ENCODE measurements at places on chromosomes 3 and 15.

- no peak for DNase-seq
These were observed 46.0 kb upstream of the PLXNA1 start for GRCh38 chr3:126936853-126937425.

DNA sequence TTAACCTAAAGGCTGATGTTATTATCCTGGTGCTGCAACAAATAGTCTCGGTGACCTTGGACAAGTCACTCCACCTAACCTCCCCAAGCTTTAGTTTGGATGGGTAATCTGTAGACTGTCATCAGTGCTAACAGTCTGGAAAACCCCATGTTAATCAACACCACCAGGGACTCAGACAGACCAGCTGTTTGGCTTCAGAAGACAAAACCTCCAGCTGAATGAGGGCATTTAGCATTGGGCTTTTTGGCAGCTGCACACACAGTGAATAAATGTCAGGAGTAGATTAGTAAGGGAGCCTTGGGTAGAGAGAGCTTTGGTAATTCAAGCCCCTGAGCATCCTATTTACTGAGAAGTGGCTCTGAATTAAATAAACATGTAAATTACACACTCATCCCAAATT, 24.9 kb upstream of the C3orf80 start:
- DNase-seq, result no peak

DNA sequence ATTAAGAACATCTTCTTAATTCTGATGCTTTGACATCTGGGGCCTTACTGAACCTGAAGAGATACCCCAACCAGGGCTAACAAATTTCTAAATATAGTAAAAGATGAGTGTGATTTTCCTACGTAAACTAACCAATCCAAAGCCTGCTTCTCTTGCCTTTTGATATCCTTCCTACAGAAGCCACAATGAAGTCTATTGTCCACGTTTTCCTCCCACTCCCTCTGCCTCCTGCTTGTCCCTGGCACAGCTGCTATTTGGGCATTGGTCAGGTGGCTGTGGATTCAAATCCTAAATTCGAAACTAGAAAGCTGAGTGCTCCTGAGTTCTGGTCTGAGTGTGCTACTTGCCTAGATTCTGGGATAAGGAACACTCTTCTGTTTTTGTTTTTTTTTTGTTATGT, 17.4 kb upstream of the MKRN3 start:
- no peak for DNase-seq

DNA sequence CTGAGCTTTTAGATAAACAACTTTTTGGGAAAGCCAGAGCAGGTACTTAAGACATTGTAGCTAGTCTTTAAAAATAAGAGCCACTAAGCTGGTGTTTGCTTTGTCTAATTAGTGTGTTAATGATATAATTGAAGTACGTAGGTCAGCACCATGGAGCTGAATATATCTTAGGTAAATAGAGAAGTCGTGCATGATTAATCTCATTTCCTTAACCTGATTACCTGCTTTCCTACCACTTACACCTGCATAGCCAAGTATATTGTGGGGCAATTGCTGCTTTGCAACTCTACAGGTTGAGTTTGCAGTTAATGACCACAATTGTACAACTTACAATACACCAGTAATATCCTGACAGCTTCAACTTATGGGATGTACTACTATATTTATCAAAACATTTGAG, 17.6 kb upstream of the TOPAZ1 start:
- DNase-seq, result no peak

GRCh38 chr3:3509665-3510064, 289.6 kb upstream of the LRRN1 start:
- DNase-seq, result no peak

- DNase-seq, result no peak
These were observed 80.6 kb downstream of the ULK4 start for GRCh38 chr3:41881233-41881821.

DNA sequence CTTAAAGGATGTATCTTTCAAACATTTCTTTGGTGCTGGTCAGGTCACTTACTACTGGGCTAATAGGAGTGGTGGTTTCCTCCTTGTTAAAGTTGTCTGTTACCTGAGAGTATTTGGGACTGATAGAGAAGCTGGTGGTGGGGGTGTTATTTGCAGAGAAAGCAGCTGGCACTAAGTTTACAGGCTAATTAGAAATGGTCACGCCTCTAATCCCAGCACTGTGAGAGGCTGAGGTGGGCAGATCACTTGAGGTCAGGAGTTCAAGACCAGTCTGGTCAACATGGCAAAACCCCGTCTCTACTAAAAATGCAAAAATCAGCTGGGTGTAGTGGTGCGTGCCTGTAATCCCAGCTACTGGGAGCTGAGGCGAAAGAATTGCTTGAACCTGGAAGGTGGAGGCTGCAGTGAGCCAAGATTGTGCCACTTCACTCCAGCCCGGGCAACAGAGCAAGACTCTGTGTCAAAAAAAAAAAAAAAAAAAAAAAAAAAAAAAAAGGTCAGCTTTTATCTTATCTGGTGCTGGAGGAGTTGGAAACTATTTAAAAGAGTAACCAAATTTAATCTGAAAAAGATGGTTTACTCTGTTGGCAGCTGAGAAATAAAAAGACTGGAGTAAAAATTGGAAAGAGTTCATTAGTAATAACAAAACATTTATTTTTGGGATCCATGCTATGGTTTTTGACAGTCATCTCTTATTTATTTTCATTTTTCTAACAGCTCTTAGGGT, 332.6 kb downstream of the PTPRG start:
- DNase-seq, result no peak

DNA sequence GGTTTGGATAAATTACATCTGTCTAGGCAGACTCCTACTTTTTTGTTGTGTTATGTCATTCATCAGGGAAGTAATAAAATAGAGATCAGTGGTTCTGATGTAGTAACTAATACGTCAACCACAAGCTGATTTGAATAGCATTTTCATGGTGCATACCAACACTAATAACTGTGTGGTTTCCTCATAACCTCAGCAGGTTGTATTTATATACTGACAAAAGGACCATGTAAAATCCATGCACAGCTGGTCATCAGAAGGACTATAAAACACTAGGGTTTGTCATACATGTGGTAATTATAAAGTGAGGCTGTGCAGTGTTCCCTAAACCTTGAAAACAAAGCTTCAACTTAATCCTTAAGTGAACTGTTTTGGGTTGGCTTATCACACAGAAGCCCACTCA, 216.8 kb upstream of the RBMS3 start:
- no peak for DNase-seq

- no peak for DNase-seq
These were observed 950 bp upstream of the CNTN4 start for GRCh38 chr3:2097641-2098191.

DNA sequence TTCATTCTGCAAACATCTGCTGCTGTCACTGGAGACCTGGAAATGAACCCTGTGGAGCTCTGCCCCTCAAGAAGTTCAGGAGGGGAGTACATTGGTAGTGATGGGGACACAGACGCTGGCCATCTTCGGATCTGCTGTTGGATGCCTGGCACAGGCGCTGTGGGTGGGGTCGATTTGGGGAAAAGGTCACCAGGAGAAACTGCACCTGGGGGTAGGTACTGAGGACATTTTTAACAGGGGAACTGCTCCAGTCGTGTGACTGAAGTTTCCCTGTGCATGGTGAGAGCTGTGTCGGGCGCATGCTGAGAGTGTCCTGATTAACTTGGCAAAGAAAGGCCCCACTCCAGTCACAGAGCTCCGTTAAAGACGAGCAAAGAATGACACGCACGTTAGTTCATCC, 3.4 kb downstream of the UROC1 start:
- DNase-seq, result no peak

- no peak for DNase-seq
These were observed 155.9 kb upstream of the ICE2 start for GRCh38 chr15:60634815-60635214.

GRCh38 chr3:16300881-16301359, 35.9 kb downstream of the OXNAD1 start:
- DNase-seq, result no peak

DNA sequence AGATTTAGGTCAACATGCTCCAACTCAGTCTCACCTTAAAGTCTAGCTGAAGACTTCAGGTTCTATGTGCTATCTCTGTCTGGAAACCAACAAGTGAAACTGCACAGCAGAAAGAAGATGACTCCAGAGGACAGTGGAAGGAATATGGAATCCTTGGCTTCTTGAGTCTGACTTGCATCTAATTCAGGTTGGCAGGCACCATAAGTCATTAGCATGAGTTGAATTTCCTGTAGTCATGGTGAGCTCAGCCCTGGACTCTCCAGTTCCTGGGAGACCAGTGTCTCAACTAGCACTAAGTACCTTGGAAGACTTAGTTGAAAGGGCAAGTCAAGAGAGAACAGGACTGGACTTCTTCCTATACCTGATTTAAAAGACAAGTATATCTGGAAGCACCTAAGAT, 129.7 kb downstream of the DTWD1 start:
- no peak for DNase-seq

DNA sequence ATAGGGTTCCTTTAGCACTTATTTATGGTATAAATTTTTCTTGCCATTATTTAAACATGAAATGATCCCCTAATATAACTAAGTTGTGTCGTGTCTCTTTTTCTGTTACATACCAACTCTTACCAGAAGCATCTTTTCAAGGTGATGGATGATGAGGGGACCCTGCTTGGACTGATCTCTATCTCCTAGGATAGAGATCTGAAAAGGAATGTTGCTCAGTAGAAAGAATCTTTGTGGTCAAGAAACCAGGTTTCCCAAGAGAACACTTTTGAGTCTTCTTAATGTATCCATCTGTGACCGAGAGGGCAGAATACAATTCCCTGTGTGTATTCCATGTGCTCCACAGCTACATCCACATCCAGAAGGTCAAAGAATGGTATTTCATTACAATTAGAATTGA, 409.7 kb downstream of the MAGI1 start:
- DNase-seq, result no peak

DNA sequence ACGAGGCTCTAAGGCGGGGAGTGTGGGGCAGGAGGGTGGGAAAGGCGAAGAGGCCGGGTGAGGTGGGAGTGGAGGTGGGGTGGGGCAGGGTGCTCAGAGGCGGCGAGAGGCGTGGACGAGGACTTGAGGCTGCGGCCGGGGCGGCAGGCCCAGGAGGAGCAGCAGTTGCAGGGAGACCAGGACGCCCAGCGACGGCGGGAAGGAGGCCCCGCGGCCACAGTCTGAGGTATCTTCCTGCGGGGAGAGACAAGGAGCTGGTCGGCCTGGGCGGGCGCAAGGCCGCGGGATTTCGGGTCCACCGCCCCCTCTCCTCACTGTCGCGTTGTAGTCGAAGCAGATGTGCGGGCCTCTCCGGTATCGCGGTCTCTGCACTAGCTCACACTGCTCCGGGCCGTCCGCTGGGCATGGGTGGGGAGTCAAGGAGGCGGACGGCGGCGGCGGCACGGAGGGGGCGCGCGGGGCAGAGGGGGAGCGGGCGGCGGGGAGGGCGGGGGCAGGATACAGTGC, 5.3 kb upstream of the TMEM115 start:
- DNase-seq, result no peak

- DNase-seq, result no peak
These were observed 65.1 kb downstream of the GOLIM4 start for GRCh38 chr3:168030577-168030976.

DNA sequence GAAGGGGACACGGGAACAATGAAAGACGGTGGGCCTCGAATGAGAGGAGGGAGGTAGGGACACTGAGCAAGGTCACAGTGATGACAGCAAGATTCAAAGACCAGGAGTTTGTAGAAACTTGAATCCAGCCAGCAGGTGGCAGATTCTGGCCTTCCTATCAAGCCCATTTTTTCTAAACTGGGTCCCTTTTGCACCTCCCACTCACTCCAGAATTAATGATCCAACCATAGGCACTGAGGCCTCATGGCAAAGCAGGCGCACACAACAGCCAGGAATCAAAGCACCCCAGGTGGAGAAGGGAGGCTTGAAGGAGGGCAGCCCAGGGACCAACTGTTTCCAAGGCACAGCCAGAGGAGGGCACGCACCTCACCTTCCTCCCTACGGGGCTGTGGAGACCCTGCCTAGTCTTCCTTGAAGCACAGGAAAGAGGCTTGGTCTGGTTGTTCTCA, 90.2 kb downstream of the ANP32A start:
- peak; percentile 35 for DNase-seq

DNA sequence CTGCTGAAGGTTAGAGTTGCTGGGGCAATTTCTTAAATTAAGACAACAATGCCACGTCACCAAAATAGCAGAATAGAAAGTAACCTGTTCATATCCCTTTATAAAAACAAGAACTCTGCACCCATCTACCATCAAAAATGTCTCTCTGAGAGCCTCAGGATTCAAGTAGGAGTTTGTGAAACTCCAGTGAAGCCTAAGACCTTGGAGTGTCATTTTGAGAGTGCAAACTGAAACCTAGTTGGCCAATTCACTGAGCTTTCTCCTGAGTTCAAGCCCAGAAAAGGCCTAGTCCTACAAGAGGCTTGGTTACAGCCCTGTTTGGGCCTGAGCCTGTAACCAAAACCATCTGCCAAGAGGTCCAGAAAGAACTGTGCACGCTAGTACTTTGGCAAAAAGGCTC, 335.1 kb downstream of the EFHB start:
- no peak for DNase-seq

DNA sequence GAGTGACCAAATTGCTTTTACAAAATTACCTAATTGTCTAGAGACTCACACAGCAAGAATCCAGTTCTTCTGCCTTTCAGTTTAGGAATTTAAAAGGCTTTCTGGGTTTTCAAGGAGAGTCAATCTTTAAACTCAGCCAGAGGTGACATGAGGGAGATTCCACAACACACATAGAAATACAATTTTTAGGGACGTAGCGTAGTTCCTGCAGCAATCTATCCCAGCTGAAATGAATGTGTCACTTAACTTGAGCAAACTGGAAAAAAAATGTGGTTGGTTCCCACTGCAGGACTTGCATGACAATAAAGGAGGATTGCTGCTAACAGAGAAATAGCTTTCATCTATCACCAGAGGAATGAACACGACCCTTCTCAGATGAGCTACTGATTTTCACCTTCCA, 269.7 kb downstream of the OTOL1 start:
- DNase-seq, result no peak

- DNase-seq, result no peak
These were observed 576.7 kb downstream of the CADM2 start for GRCh38 chr3:85535517-85535916.

DNA sequence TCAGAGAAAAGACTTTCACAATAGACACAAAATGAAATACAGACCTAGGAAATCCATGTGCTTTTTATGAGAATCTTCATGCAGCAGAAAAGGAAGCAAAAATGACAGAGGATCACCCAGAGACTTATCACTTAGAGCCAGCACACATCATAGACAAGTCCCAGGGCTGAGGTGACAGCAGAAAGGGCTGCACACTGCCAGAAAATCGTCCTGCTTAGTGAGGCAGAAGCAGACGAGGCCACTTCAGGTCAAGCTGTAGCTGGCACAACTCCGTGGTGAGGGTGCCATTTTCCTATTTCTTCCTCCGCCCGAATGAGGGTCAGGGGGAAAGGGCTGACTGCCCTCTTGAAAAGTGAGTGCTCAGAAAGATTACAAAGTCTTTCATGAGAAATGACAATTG, 95.9 kb upstream of the TNIK start:
- no peak for DNase-seq

DNA sequence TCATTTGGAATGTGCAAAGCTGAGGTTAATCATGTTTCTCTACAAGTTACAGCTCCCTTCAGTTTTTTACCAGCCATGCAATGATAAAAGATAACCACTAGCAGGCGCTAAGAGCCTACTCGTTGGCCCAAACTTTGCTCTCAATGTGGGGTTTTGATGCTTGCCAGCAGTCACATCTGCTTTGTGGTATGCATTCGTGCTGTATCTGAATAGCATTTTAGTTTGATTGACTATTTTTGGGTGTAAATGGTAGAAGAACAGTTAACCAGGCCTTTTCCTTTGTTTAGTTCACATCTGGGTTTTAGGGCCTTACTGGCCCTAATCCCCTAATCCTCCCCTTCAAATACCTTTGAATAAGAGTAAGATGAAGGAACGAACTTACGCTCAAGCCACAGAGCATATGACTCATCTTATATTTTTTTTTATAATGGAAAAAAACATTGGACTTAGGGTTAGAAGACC, 4.4 kb upstream of the CLDN11 start:
- DNase-seq, result no peak
